ENCODE measurements at places on chromosomes 6 and 20.

DNA sequence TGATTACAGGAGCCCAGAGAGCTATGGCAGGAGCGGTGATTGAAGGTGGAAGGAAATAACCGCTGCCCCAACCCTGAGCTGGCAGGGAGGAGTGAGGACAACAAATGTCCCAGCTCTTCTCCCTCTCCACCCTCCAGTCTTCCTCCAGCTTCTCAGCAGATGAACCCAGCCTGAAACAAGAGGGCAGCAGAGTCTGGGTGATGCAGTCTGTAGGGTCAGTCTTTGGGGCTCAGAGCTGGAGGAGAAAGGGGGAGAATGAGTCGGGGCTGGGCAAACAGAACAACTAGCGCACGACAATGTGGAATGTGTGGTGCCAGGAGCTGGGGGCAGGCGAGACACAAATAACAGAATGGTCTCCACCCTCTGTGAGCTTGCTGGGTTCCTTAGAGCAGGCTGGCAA lies 4.5 kb upstream of the GUCA1A start:
- no peak for DNase-seq

- peak; percentile 97 for DNase-seq
Measured at GRCh38 chr6:110179406-110180227, at the start of gene WASF1. TSS of gene WASF1 (minus strand) at chr6:110179670. CDS start at chr6:110127601, 52,069 bp downstream.

DNA sequence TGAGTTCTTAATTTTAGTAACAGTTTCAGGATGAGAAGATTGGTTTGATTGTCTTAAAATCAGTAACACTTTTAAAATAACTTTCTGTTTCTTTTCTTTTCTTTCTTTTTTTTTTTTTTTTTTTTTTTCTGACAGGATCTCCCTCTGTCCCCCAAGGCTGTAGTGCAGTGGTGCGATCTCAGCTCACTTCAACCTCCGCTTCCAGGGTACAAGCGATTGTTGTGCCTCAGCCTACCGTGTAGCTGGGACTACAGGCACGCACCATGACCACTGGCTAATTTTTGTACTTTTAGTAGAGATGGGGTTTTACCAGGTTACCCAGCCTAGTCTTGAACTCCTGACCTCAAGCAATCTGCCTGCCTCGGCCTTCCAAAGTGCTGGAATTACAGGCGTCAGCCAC lies 33.7 kb upstream of the KCNQ5 start:
- DNase-seq: no peak

DNA sequence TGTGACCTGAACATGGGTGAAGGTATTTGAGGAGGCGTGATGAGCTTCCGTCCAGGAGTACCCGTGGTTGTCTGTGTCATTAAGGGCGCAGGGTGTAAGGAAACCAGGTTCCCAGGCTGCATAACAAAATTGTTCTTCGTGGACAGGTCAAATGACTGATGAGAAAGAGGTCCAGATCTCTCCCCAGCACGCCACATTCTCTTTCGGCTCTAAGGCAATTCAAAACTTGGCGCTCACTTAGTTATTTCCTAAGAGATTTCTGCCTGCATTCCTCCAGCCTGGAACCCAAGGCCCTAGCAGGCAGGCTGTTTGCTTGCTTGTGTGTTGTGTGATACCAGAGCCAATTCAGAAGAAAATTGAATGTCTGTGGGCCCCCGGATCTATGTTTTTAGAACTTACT lies 139.9 kb downstream of the AGPAT4 start:
- DNase-seq: no peak

- DNase-seq: no peak
Measured at GRCh38 chr6:13013681-13014503, 297.3 kb downstream of the PHACTR1 start.

Data from AG04450 (cell line).